Activated naive CD8-positive, alpha-beta T cell treated with anti-CD3 and anti-CD28 coated beads, Interleukin-2, amount 50 U/mL, for 24 hours (primary cell): ENCODE measurements at places on chromosomes 11 and 22.

GRCh38 chr11:70146299-70146698, 56.8 kb upstream of the FADD start:
- DNase-seq: no peak

- no peak for DNase-seq
Measured at GRCh38 chr11:45801723-45802315, 3.1 kb upstream of the SLC35C1 start.

GRCh38 chr22:50628543-50629134, 687 bp upstream of the ARSA start:
- DNase-seq: no peak

DNA sequence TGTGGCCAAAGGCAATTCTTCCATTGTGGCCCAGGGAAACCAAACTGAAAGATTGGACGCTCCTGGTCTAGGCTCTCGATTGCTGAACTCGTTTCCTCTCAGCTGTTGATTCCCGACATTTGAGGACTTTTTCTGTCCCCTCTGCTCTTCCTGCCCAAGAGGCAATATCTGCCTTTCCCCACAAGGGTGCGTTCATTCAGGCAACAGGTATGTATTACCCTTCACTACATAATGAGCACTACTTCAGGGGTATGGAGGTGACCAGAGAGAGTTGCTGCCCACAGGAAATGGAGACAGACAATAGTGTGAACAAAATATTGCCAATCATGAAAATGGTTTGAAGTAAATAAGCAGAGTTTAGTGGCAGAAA, 8.2 kb downstream of the PTH start:
- DNase-seq: no peak

DNA sequence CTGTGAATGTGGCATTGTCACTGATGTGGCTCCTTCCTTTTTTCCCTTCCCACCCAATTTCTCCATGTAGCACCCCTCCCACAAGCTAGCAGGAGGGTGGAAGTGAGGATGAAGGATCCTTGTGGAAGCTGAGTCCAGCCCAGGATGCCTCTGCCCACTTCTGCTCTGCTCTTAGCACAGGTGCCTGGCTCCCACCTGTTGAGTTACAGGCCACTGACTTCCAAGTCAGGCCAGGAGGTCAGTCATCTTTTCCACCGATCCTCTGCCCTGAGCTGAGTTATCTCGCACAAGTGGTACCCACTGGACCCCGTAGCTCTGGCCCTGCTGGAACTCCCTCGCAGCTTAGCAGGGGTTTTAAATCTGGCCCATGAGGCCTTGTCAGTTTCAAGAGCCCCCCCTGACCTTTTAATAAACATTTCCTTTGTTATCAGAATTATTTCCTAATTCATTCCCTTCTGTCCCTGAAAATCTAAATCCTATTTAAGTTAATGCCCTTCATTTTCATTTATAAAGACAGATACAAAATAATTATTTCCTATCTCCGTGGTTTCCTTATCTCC, 125.3 kb upstream of the CADM1 start:
- DNase-seq: no peak

DNA sequence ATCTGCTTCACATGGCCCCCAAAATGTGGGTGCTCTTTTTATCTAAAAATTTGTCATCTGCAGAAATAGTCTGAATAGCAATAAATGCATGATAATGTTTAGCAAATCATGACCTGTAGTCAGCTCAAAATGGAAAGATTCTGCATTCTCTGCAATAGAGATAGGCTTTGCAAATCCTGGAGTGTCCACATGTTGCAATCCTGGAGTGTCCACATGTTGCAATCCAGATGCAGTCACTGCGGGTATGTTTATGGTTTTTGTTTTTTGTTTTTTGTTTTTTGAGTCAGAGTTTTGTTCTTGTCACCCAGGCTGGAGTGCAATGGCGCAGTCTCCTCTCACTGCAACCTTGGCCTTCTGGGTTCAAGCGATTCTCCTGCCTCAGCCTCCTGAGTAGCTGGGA, 20.2 kb upstream of the LRRC32 start:
- no peak for DNase-seq

DNA sequence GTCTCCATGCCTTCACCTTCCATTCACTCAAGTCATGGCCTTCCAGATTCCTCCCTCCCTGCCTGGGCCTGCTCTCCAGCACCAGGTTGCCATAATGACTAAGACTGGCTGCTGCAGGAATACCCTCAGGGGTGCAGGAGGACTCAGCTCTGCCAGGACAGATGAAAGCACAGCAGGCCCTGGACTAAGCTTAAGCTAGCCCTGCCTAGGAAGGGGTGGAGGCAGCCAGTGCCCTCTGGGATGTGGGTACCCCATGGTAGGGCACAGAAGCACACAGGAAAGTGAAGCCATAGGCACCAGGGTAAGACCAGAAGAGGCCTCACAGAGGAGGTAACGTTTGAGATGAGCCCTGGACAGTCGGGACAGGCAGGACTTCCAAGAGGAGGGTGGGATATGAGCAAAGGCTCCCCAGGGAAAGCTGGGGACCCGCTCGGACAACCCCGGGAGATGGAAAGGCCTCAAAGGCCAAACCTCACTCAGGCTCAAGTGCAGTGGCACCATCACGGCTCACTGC, 3.0 kb upstream of the RIN1 start:
- DNase-seq: no peak

GRCh38 chr11:119319700-119320239, 2.8 kb upstream of the MCAM start:
- no peak for DNase-seq

DNA sequence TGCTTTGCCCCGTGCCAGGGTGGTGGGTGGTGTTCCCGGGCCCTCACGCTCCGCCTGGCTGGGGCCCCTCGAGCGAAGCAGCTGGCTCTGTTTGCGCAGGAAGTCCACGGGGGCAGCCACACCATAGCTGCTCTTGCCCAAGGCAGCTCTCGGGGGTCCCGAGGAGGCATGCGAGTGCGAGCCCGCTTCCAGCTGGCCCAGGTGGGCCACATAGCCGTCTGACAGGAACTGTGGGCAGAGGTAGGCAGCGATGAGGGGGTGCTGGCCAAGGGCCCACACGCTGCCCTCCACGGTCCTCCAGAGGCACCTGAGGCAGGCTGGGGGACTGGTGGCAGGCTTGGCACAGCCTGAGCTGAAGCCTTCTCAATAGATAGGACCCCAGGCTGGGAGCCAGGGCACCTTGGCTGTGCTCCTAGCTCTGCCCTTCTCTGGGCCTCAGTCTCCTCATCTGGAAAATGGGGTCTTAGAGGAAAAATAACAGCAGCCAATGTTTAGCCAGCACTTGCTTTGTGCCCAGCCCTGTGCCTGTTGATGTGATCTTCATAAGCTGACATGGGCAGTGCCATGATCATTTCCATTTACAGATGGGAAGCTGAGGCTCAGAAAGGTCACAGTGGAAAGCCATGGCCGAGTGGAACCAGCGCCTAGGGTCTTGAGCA, 9.4 kb downstream of the AIP start:
- no peak for DNase-seq

DNA sequence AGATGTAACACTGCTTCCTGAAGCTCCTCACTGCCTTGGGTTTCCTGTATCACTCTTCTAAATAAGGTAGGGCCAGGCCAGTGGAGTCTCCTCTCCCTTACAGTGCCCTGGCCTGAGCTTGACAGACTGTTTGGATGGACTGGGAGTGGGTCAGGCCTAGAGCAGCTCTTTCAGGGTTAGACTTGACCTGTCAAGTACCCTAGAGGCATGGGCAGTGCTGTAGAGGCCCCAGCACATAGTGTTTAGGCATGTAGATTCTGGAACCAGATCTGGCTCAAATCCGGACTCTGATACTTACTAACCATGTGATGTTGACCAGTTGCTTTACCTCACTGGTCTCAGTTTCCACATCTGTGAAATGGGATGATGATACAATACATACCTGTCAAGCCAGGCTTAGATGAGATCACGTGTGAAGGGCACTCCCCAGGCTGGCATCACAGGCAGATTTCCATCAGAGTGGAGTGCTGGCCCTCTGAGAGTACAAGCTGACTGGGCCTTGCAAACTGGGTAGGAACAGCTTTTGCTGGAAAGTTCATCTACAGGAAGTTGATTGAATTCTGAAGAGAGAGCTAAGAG, 1.4 kb upstream of the MICAL2 start:
- DNase-seq: no peak

DNA sequence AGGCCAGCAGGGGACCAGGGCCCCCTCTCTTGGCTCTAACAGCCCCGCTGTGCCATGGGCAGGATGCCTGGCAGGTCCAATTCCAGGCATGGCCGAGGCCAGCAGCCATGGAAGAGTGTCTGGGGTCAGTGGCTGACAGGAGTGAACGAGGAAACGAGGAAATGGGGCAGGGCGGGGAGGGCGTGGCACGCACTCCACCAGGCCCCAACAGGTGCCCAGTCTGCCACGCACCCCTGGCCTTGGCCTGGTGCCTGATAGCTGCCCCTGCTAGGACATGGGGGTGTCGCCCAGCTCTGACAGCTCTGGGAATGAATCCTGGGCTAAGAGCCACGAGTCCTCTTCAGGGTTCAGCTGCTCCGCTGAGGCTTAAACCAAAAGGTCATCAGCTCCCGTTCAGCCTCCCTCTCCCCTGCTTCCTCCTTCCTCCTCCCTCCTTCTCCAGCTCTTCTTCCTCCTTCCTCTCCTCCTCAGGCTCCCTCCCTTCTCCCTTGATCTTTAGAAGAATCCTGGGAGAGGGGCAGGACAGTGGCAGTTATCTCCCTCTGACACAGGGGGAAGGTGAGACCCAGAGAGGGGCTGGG, 11.5 kb upstream of the TBC1D22A start:
- DNase-seq: no peak

DNA sequence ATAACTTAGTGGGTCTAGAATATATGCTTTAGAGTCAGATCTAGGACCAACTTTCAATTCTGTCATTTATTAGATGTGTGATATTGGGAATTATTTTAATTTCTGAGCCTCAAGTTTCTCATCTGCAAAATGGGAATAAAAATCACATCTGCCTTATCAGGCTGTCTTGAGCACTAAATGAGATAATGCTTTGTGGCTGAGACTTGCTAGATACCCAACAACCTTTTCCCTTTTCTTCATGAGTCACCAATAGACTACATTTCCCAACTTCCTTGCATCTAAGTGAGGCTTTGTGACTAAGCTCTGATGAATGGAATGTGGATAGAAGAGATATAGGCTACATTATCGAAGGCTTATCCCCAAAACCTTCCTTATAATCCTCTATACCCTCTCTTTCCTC, 220.7 kb upstream of the SESN3 start:
- no peak for DNase-seq

DNA sequence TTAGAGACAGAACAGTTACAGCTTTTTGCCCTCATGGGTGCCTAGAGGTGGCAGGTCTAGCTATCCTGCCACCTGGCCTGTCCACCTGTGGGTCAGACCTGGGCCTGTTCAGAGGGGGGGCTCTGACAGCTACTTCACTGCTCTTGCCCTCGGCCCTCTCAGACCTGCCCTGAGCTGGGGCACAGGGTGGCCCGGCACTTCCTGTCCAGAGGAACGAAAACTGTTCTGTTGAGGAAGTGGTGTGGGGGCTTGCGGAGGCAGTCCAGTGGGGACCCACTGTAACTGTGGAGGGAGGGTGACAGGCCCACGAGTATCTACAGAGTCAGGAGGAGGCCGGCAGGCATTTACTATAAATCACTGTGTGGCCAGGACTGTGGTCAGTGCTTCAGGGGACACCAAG, 16.2 kb downstream of the TESMIN start:
- no peak for DNase-seq

GRCh38 chr11:20729597-20730105, 60.3 kb downstream of the NELL1 start:
- DNase-seq: no peak

GRCh38 chr11:112790286-112790685, 170.9 kb upstream of the NCAM1 start:
- DNase-seq: no peak

DNA sequence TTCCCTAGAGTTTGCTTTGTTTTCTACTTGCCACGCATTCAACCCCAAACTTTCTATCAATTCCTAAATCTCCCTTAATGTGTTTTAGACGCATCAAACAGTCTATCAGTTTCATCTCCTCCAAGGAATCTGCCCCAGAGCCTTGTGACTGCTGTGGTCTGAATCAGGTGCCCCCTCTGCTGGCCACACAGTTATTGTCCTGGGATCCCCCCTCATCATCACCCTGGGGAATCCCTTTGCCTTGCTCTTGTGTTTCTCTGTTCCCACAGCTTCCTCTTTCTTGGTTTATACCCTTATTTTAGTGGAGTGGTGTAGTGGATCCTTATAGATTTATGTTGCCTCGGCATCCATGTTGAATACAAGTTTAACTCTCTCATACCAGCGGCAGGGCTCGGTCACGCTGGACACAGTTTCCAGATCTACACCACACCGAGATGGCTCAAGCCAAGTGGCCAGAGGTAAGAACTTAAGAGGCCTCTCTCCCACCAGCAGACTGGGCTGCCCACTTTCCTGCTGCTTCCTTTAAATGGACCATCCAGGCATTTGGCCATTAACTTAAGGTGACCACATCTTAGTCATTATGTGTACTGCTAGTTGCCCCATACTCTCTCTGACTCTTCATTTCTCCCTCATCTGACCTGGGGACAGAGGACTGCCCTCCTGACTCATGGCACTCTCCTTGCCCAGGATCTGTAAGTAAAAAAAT, 8.2 kb downstream of the UPB1 start:
- peak; percentile 79 for DNase-seq

GRCh38 chr11:9267680-9268079, 2.5 kb upstream of the DENND5A start:
- no peak for DNase-seq

DNA sequence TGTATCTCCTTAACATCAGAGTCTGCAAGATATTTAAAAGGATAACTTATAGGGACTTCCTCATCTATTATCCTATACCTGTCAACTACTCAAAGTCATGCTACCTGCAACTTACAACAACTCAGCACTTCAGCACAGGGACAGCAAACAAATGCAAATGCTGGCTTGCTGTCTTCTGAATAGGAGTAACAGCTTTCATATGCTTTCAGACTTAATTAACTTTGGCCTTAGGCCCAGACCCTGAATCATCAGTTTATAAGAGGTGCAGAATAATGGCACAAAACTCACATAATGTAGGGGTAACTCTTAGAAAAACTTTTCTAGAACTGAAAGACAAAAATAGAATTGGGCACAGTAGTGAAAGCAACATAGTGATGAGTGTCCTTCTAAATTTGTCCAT, 953.4 kb downstream of the DLG2 start:
- DNase-seq: no peak

DNA sequence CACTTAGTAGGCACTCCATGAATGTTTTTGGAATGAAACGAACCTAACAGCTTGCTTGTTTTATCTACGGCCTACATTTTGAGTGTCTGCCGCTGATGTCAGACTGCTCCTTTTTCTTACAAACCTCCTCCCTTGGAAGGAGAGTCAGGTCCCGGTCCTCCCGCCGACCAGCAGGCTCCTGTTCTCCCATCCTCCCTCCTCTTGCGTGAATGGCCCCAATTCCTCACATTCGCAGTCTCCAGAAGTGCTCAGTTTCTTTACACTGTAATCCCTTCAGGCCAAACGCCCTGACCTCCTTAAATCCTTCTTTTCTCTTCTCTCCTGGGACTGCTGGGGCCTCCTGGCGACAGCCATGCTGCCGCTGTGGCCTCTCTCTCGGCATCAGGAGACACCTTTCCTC, 82.6 kb upstream of the CSNK2A3 start:
- no peak for DNase-seq

GRCh38 chr11:85827748-85828639, 17.1 kb upstream of the SYTL2 start:
- DNase-seq: no peak

GRCh38 chr11:121870206-121871045, 245.6 kb downstream of the BLID start:
- no peak for DNase-seq

GRCh38 chr11:73958521-73959141, 7.8 kb downstream of the DNAJB13 start:
- no peak for DNase-seq
